HuH-7.5 (cell line): ENCODE measurements at places on chromosomes 2 and 18.

DNA sequence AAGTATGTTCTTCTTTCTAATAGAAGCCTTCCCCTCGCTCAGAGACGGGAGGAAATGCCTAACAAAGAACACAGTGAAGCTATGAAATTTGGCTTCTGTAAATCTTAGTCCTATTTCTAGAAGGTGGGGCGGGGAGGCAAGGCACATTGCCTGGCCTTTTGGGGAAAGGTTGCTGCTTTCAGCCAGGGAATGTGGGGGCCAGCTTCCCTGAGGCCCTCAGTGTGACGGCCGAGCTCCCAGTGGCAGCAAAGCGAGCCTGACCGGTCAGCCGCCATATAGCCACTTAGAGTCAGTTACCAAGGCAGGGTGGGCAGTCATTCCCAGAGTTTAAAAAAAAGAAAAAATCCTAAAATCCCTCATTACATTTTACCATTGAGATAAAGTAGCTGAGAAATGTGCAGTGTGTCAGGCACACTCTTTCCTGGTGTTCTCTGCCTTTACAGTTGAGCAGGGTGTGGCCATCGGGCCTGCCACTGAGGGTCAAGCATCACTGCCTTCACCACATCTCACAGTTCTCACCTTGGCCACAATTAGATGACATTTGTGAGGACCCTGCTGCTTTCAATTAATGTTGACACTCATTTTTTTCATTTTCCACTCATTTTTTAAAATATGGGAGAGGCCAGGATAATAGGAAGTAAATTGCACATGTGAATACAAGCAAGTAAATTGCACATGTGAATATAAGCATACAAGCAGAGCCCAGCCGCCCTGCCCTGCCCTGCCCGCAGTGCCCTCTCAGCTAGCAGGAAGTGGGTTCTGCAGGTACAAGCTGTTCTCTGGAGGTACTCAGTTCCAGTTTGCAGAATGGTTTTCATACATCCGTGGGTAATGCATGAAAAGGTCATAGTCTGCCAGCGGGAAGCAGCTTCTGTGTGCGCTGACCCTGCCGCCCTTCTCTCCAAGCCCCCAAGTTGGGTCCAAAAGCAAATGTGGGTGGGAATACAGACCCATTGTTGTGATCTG is 76.9 kb downstream of the WDSUB1 start:
- DNase-seq: no peak

- DNase-seq: no peak
Measured at GRCh38 chr18:8354304-8354703, 254.9 kb upstream of the RAB12 start.

DNA sequence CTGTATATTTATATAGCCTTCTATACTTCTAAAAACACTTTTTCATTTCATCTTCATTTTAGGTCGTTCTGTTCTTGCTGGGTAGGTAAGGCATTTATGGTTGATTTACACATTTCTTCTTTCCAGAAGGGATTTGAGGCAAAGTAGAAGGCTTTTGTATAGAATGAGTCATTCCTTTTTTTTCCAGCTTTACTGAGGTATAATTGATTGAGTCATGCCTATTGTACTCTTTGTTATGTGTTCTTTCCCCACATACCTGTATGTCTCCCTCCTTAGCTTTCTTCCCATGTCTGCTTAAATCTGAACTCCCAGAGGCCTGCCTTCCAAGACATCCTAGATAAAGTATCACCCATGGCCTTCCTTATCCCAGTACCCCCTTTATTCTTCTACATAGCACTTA is 4.8 kb upstream of the CDC42EP3 start:
- DNase-seq: no peak

GRCh38 chr2:1693723-1694122 is 50.6 kb downstream of the PXDN start:
- no peak for DNase-seq

DNA sequence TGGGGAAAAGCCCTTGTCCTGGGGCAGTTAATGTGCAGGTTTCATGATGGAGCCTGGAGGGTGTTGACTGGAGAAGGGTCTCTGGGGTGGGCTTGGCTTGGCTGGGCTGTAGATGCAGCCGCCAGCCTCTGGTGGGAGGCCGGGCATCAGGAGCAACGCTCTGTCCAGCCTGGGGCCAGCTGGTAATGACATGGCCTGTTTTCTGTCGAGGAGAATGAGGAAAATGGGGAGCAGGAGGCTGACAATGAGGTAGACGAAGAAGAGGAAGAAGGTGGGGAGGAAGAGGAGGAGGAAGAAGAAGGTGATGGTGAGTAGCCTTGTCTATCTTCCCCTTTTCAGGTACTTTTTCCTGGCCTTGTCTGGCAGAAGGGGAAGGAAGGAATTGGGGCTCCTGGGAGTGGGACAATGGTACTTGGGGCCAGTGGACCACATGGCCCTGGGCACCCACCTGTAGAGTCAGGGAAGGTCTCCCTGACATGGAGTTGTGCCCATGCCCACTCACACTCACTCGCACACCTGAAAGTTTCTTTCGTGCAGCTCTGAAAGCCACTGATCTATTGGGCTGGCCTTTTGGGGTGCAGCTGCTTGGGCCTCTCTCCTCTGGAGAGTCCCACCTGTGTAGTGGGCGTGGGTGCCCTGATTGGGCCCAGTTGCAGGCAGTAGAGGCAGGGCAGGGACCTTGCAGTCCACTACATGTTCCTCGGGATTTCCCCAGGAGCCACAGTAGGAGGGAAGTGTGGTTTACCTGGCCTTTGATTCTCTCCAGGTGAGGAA is 3.5 kb downstream of the PTMA start:
- DNase-seq: no peak

GRCh38 chr2:145207884-145208283 is 688.0 kb upstream of the ZEB2 start:
- DNase-seq: no peak

DNA sequence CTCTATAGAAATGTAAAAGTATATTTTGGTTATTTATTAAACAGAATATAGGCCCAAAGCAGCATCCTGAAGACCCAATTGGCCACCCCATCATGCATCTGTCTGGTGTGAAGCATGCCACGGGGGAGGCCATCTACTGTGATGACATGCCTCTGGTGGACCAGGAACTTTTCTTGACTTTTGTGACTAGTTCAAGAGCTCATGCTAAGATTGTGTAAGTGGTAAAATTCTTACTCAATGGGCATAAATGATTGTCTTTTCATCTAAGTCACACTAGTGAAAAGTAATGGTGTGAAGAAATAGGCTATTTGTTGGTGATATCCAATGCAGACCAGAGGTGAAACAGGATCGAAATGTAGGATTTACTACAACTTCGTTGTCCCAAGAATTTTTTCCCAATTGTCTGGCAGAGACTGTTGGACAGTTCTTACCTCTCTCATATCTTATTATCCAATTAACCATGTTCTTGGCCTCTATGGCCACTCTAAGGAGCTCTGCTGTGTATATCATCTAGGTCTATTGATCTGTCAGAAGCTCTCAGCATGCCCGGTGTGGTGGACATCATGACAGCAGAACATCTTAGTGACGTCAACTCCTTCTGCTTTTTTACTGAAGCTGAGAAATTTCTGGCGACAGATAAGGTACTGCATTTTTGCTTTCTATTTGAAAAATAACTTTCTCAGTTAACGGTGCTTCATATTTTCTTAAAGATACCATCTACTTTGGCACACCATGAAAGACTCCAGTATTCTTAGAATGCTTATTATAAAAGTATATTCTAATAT is 35.0 kb downstream of the AOX1 start:
- no peak for DNase-seq

- no peak for DNase-seq
Measured at GRCh38 chr2:223363085-223363484, 239.1 kb downstream of the SCG2 start.

DNA sequence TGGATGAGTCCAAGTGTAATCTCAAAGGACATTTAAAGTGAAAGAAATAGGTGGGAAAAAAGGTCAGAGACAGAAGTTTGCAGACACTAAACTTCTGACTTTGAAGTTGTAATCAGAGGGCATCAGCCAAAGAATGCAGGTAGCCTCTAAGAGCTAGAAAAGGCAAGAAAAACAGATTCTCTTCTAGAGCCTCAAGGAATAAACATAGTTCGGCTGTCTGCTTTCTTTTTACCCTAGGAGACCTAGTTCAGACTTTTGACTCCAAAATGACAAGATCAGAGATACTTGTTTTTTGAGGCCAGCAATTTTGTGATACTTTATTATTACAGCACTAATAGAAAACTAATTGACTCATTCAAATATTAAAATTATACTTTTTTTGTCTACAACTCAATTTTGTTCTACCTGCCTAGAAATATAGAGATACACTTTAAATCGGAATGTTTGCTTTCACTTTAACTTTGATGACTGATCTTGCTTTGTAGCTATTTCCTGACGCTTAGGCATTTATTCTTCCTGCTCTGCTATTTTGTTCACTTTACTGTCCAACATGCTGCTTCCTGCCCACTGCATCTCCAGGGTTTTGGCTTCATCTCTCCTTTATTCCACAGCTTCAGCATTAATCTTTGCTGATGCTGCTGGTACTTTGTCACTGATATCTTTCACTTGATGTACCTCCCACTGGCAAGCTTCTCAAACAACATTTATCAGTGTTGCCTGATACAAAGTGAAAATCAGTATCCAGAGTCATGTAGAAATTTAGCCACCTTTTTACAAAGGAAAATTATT is 272.5 kb downstream of the DSEL start:
- no peak for DNase-seq

DNA sequence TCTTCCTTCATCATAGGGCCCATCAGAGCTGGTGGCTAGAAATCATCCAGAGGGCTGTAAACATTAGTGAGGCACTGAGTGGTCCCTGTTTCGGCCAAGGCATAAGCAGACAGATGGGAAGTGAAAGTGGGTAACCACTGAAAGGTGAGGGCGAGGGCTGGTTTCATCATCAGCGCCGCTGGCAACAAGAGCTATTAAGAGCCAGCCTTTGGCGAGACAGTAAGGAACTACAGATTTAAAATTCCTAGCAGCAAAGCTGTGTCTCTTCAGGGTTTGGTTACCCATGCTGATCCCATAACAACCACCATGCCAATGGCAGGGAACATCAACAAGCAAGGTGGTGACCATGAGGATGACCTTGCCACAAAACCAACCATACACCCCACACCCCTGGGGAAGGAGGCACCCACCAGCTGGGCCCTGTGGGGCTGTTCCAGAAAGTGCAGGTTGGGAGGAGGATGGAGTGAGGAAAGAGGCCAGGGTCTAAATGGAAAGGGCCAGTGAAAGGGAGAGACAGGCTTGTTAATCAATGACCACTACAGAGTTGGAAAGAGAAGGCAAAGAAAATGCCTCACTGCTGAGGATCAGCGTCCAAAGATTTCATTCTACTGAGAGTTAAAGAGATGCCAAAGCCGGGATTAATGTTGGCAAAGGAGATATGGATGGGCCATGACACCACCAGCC is 9.0 kb upstream of the SLC20A1 start:
- no peak for DNase-seq

- DNase-seq: no peak
Measured at GRCh38 chr2:33033606-33034081, 86.9 kb downstream of the LTBP1 start.

DNA sequence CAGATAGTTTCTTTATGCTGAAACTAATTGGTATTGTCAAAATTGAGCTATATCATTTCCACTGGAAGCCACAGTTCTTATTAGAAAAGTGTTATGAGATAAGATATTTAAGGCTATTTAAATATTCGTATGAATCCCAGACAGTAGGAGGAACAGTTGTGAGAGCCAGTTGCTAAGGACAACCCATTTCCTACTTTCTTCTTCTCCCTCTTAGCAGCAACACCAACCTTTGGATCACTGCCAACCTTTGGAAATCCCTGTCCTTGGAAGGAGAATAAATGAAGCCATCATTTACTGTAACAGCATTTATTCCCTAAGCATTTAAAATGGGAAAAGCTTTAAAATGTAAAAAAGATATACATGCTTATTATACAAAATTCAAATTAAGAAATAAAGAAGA is 85.8 kb downstream of the PLCL1 start:
- no peak for DNase-seq

- no peak for DNase-seq
Measured at GRCh38 chr2:191115804-191116203, 35.0 kb downstream of the STAT4 start.

DNA sequence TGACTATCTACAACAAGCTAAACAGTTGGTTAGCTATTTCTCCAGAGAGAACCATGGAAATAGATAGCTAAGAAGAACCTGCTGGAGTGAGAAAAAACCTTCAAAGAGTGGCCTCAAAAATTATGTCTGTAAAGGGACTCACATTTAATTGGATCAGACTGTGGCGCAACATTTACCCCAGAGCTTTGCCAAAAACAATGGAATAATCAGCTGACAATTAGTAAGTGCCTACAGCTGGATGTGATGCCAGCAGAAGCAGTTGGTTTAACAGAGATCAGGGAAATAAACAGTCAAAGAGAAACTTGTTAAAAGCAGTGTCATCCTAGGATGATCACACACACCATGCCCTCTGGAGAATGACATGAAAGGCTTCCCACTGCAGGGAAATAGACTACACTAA is 310.7 kb downstream of the CLIP4 start:
- no peak for DNase-seq

DNA sequence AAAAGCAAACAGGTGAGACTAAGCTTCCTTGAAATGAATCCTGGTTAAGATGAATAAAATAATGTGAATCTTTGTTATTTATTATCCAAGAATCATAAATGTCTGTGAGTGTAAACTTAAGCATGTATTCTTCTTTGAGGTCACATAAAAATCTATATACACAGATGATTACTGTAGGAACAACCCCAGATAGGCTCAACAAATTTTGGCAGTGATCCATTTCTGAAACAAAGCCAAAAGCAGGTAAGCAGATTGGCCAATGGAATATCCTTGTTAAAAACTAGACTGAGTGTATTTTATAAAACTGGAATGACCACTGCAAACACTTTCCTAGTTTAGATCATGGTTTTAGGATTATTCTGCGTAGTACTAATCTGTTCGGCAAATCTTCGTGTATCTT is 11.3 kb downstream of the SCYGR5 start:
- DNase-seq: no peak

DNA sequence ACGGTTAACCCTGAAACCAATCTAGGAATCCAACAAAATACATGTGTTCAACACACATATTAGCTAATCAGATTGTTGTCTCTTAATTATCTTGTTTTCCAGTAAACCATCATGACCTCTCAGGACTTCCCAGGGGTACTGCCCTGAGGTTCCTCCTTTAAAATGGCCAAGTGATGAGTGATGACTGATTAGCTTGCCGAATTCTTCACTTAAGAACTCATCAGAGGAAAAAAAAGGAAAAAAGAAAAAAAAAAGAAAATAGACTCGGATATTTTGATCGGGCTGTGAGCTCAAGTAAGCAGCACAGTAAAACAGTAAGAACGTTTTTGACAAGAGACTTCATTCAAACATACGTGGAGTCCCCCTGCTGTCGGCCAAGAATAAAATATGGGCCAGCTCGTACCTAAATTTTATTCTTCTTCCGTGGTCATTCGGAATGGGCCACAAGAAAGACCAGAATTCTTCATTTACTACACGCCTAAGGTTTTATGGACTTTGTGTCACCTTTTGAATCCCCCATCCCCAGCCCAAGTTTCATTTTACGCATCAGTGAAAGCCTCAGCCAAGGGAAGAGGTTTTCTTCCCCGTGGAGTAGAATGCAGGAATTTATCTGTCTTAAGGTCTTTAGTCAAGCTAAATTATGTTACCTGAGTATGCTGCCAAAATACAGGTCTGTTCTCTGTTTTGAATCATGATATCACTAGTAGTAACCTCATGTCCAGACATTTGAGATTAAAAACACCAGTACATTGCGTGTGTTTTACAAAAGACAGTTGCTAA is 40.5 kb downstream of the COLEC12 start:
- no peak for DNase-seq
